ENCODE measurements at places on chromosomes 3 and 15.

DNA sequence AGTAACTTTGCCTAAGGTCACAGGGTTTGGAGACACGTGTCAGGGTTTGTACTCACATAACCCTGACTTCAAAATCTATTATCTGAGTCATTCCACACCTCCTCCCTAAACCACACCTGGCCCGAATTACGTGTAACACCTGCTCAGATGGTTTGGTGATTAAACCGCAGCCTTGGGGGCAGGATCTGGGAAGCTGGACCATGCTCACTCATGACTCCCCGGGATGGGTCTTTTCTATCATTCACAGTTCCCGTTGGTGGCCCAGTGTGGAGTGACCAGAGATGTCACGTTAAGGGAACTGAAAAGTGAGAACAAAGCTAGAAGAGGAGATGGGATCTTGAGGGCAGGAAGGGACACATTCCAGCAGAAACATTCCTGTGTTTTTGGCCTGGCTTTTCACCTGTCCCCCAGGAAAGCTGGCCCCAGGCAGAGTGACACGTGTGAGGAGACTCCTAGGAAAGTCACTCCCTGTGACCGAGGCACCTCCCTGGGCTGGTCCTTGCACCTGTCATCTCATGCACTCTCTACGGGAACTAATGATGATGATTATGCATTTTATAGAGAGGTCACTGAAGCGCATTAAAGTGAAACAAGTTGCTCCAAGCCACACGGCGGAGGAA lies 75.4 kb upstream of the POMGNT2 start:
- no peak for DNase-seq

DNA sequence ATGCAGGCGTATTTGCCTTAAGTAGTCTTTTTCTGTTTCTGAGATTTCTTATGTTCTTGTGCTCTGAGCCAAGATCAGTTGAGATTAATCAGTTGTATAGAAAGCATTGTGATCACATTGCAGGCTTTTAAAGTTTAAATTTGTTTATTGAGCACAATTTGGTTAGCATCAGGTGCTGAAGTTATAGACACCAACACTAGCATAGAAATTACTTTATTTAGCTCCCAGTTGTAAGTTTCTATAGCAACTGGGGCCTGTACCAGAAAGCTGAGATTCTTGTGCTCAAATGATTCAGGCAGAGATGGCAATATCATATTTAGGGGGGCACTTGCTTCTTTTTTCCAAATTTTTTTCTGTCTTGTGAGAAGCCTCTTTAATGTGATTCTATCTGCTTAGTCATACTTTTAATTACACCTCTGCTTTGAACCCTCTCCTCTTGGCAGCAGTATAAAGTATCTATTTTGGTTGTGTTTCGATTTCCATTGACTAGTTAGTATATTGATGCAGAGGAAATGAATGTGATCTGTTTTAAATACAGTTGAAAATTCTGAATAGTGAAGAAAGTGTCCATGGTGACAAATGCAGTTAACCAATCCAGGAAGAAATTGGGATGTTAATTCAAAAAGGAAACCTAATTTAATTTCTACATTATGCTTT lies 241.7 kb upstream of the GBE1 start:
- no peak for DNase-seq

GRCh38 chr3:66297260-66297873 lies 76.6 kb downstream of the SLC25A26 start:
- no peak for DNase-seq

GRCh38 chr15:68201153-68201878 lies 3.8 kb downstream of the CALML4 start:
- DNase-seq: no peak

GRCh38 chr3:115676336-115676735 lies 53.0 kb downstream of the GAP43 start:
- no peak for DNase-seq

- DNase-seq: no peak
These were observed 182.8 kb downstream of the ROBO2 start for GRCh38 chr3:77222701-77223100.
